Neural crest cell (in vitro differentiated cells): ENCODE measurements at places on chromosomes 12 and 14. TPM values are rescaled to one million over a fixed set of nuclear protein-coding genes. Genes with fewer than 3 reads are reported as not detected.

Gene KRT6C
- total RNA-seq: not detected in 2 replicates

Gene TMTC3
- 20.6 and 23.6 TPM in 2 replicates for total RNA-seq

Gene NELL2
- total RNA-seq: 89.1 and 101 TPM in 2 replicates

Gene MARCHF9
- total RNA-seq: 16.7 and 18.8 TPM in 2 replicates

Gene VWF
- total RNA-seq: 0.02 and 0.21 TPM in 2 replicates

Gene SYCP3
- 0.36 TPM in 1 of 2 replicates, not detected in the other for total RNA-seq

DNA sequence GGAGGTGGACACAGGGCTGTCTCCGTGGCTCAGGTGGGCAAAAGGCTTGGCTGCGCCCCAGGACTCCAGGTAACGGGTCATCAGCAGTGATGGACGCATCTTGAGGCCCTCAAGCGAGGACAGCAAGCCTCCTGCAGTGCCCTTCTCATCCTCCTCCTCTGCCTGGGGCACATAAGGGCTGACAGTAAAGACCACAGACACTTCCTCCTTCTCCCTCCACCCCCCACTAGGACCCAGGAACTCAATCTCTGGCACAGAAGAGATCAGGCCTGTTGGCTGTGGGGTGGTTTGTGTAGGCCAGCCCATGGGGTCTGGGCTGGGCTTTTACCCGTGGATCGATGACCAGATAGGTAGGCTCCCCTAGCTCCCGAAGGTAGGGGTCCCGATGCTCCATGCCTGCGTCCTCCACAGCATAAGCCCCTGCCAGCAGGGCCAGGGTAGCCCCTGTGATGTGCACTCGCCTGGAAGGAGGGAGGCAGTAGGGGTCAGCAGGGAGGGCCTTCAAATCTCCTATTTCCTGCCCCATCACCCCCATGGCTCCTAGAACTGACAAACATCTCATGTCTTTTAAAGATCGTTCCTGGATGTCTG is 5.7 kb downstream of the ADCY4 start:
- H3K27me3 ChIP-seq: peaks cover 39% of the 10 kb centered on the region
- peaks cover 6% of the 10 kb centered on the region for H3K4me1 ChIP-seq
- no peak overlapping the region for H3K27ac ChIP-seq

GRCh38 chr12:106582641-106583230 is at the start of gene RFX4:
Gene RFX4, plus strand, starts transcription at chr12:106583004. Its CDS starts 317 bp downstream, at chr12:106583321.
- peak within 1 kb of the TSS; percentile 98 for H3K27ac ChIP-seq
- DNase-seq: peak; percentile 69
- peaks cover 71% of the 10 kb centered on the region for H3K27me3 ChIP-seq
- peaks cover 45% of the 10 kb centered on the region for H3K4me1 ChIP-seq
- H3K4me3 ChIP-seq: peak within 1 kb of the TSS; percentile 100

DNA sequence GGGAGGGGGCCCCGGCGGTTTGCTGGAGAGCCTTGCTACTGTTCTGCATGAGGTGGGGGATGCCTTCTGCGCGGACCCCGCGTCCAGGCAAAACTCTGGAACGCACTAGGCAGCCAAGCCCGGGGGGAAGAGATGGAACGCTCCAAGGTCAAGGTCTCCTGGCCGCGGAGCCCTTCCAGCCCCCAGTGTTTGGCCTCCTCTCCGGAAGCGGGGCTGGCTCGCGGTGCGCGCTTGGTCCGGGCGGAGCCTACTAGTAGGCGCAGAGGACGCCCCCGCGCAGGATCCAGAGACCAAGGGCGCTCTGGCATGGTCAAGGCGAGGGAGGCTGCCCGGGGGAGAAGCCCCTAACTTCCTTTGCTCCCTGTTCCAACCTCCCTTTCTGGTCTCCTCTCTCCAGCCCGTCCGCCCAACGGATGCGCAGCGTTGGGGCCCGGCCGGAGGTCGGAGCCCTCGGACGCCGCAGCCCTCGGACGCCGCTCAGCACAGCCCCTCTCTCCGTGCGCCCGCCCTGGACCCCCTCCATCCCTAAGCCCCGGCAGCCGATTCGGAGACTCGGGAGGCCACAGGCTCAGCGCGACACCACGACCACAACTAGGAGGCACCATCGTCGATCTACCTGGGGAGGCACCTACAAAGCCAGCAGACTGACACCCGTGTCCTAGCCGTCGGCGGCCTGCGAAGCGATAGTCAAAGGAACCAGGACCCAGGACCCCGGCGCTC is 669 bp upstream of the KCNK13 start:
- no peak overlapping the region for H3K27ac ChIP-seq
- peaks cover 90% of the 10 kb centered on the region for H3K27me3 ChIP-seq
- H3K4me3 ChIP-seq: no peak overlapping the region

GRCh38 chr14:33430414-33431035 is 491.8 kb downstream of the NPAS3 start:
- H3K36me3 ChIP-seq: peaks cover 3% of the 10 kb centered on the region
- H3K4me1 ChIP-seq: peaks cover 16% of the 10 kb centered on the region
- no peaks in the 10 kb centered on the region for H3K27me3 ChIP-seq
- peak overlapping the region; percentile 70 for H3K27ac ChIP-seq
- DNase-seq: no peak

DNA sequence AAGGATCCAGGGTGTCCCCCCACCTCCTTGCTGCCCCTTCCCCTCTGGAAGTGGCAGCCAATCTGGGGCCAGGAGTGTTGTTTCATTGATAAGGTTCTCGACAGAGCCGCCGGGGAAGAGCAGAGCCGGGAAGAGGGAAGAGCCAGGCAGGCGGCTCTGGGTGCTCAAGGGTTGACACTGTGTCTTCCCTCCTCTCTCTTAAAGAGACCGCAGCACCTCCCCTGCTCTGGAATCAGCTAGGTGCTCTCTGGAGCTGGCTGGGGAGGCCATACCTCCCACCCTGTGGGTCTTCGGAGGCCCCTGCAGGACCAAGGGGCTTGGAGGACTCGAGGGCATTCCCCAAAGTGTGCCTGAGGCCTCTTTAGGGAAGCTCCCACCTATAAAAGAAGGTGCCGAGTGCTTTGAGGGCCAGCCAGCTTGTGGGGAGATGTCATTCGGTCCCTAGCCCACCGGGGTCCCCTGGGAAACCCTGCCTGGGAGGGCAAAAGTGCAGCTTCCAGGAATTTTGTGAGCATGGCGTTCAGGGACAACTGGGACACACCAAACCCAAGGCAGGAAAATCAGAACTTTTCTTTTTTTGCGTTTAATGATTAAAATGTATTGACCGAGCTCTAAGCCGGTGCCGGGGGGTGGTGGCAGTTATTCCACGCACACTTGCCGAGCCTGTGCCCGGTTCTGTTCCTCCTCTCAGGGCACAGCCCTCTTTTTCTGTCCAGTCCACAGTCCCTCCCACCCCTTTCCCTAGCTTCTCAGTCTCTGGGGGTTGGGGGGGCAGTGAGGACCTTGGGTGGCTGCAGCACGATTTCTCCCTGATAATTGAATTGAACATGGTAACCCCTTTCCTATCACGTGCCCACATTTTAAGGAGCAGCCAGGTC is 3.0 kb downstream of the SETD1B start:
- H3K4me1 ChIP-seq: peaks cover 46% of the 10 kb centered on the region
- H3K36me3 ChIP-seq: peaks cover 8% of the 10 kb centered on the region
- peak overlapping the region; percentile 73 for H3K27ac ChIP-seq
- no peak for DNase-seq
- peak overlapping the region; percentile 84 for H3K4me3 ChIP-seq
- H3K27me3 ChIP-seq: peaks cover 8% of the 10 kb centered on the region

- H3K27me3 ChIP-seq: no peaks in the 10 kb centered on the region
- H3K4me1 ChIP-seq: no peaks in the 10 kb centered on the region
- no peaks in the 10 kb centered on the region for H3K36me3 ChIP-seq
- H3K4me3 ChIP-seq: no peak overlapping the region
These were observed 20.1 kb upstream of the CERS5 start for GRCh38 chr12:50187084-50187900.

GRCh38 chr12:42698213-42698612 is 108.7 kb upstream of the PRICKLE1 start:
- H3K4me3 ChIP-seq: no peak overlapping the region
- DNase-seq: no peak
- no peaks in the 10 kb centered on the region for H3K27me3 ChIP-seq
- H3K4me1 ChIP-seq: no peaks in the 10 kb centered on the region
- no peak overlapping the region for H3K27ac ChIP-seq

DNA sequence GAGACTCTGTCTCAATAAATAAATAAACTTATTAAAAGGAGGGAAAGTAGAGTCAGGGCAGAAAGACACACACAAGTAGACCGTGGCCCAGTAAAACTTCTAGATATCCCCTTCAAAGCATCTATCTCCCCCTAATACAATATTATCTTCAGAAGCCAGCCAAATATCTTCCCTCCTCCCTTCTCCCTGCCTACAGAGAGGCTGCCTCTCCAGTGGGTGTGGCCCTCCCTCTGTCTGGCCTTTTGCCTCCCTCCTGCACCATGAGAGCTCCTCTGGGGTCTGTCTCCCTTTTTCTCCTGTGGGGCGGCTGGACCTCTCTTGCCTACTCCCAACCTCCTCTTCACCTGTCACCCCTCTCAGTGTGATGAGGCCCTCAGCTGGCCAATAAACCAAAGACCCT is 139.2 kb downstream of the EGLN3 start:
- no peak overlapping the region for H3K27ac ChIP-seq
- peaks cover 16% of the 10 kb centered on the region for H3K4me1 ChIP-seq
- no peak for DNase-seq
- no peak overlapping the region for H3K4me3 ChIP-seq
- peaks cover 3% of the 10 kb centered on the region for H3K27me3 ChIP-seq

- H3K27me3 ChIP-seq: no peaks in the 10 kb centered on the region
- peaks cover 2% of the 10 kb centered on the region for H3K36me3 ChIP-seq
- no peak for DNase-seq
- no peak overlapping the region for H3K27ac ChIP-seq
- H3K4me1 ChIP-seq: peaks cover 4% of the 10 kb centered on the region
- H3K4me3 ChIP-seq: no peak overlapping the region
These were observed 357.2 kb upstream of the RPL10L start for GRCh38 chr14:47008732-47009131.

DNA sequence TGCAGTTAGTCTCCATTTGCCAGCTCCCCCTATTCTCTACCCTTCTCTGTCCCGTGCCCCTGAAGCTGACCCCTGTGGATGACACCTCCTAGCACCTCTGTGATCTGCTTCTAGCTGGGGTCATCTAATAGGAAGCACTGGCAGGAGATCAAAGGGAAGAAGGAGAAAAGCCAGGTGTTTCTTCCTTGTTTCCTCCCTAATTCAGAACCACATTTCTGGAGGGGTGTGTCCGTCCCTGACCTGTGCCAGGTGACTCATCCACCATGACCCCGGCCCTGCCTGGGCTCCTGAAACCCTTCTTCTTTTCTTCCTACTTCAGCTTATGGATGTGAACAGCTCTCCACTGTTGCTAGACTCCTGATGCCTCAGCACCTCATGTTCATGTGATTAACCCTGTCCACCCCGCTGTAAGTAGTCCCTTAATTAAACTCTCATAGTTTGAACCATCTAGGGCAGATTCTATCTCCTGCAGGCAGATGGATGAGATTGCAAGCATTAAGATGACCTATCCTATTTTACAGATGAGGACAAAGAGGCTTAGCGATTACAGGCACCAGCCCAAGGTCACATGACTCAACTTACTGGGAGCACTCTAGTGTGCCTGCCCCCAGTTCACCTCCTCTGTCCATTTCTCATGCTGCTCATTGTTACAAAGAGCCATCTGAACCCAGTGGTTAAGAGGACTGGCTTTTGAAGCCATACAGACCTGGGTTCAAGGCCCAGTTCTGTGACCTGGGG is 770.5 kb downstream of the MED13L start:
- peaks cover 72% of the 10 kb centered on the region for H3K27me3 ChIP-seq
- DNase-seq: no peak
- H3K36me3 ChIP-seq: no peaks in the 10 kb centered on the region
- H3K4me1 ChIP-seq: peaks cover 38% of the 10 kb centered on the region
- H3K4me3 ChIP-seq: no peak overlapping the region

DNA sequence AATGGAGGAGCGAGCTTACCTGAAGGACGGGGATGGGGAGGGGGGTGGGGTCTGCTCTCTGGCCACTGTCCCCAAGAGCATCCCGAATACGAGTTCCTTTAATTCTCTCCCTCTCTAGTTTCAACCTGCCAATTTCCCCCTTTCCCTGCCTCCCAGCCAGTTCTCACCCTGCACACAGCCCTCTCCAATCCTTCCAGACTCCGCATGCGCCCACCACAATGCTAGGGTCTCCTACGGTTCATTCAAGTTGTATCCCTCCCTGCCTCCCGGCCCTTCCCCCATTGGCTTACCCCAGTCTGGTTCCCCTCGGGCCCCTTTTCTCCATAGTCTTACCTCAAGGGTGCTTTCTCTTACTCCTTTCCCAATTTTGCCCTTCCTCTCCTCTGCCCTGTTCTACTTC is 708 bp upstream of the IGFBP6 start:
- no peak for DNase-seq
- H3K4me3 ChIP-seq: peak overlapping the region; percentile 81
- no peaks in the 10 kb centered on the region for H3K36me3 ChIP-seq
- H3K27ac ChIP-seq: no peak overlapping the region
- H3K27me3 ChIP-seq: peaks cover 65% of the 10 kb centered on the region
- peaks cover 23% of the 10 kb centered on the region for H3K4me1 ChIP-seq

- no peak overlapping the region for H3K27ac ChIP-seq
- H3K27me3 ChIP-seq: peaks cover 14% of the 10 kb centered on the region
- DNase-seq: no peak
These were observed 6.7 kb downstream of the C12orf54 start for GRCh38 chr12:48489012-48489411.

DNA sequence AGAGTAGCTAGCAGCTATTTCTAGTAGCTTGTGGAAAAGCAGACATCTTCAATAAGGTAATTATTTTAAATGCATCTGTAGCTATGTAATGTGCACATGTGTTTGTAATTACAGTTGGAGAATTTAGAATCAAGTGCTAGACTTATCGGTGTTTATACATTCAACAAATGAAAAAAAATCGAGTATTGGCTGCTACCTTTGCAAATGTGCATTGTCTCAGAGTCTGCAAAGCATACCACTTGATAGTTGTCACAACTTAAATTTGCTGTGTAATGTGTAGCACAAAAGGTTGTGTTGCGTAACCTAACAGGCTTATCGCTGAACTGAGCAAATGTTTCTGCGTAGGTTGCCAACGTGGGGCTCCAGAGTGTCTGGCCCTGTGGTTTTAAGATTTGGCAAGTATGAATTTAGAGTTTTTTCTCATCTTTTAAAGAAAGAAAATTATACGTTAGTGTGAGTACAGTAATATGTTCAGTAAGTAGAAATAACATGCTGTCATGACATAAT is 44.3 kb downstream of the TMTC2 start:
- no peak for DNase-seq
- no peaks in the 10 kb centered on the region for H3K4me1 ChIP-seq
- no peaks in the 10 kb centered on the region for H3K27me3 ChIP-seq
- no peak overlapping the region for H3K27ac ChIP-seq
- H3K36me3 ChIP-seq: peaks cover 5% of the 10 kb centered on the region
- no peak overlapping the region for H3K4me3 ChIP-seq

DNA sequence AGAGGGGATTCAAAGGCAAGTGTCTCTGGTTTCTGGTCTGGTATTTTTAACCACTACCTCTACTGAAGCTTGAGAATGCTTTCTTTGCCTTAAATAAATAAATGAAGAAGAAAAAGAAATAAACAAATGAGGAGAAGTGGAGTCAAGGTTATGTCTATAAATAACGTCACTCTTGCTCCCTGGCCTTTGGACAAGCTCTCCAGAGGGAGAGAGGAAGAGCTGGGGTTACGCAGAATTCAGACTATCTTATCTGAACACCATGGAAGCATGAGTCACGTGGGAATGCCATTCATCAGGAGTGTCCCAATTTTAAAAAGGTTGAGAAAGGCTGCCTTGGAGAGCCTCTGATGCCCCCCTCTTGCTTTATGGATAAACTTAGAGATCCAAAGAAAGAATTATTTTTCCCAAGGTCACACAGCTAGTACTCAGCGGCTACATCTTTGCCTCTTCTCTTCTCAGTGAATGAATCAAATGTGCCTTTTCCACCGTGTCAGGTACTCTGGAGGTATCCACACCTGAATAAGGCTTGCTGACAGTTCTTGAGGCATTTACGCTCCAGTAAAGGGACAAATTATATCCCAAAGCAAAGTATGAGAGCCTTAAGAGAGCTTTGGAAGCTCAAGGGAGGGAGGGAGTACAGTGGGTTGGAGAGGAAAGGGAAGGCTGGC is 12.9 kb upstream of the MSI1 start:
- no peak overlapping the region for H3K27ac ChIP-seq
- no peaks in the 10 kb centered on the region for H3K36me3 ChIP-seq
- no peak overlapping the region for H3K4me3 ChIP-seq
- no peak for DNase-seq
